Metanephros (tissue), 2 donors: ENCODE measurements at places on chromosomes 12 and 14. TPM values are rescaled to one million over a fixed set of nuclear protein-coding genes. Genes with fewer than 3 reads are reported as not detected.

The NGDN gene
- 38.9 TPM for total RNA-seq

The GSC gene
- total RNA-seq, result 1.7 TPM

The SLC6A15 gene
- 0.58 TPM for total RNA-seq

The SLC38A4 gene
- total RNA-seq, result 8.8 TPM

The DAO gene
- 0.53 TPM for total RNA-seq

The USP5 gene
- total RNA-seq, result 49.5 TPM

The SMIM41 gene
- 0.35 TPM for total RNA-seq

The GALNT6 gene
- 8.6 TPM for total RNA-seq

The METAP2 gene
- 40.2 TPM for total RNA-seq

The PPP1R1A gene
- 11.9 TPM for total RNA-seq

The ZC2HC1C gene
- total RNA-seq, result 4.5 TPM

The RPL10L gene
- total RNA-seq, result not detected

The ANO4 gene
- 0.76 TPM for total RNA-seq

The SIX4 gene
- total RNA-seq, result 11.9 TPM

The SLC17A8 gene
- total RNA-seq, result 0.23 TPM

The COL2A1 gene
- 29.5 TPM for total RNA-seq

The NINJ2 gene
- 3.6 TPM for total RNA-seq

The GMPR2 gene
- total RNA-seq, result 60.7 TPM

The BLTP3B gene
- 36.8 TPM for total RNA-seq
